ENCODE measurements at places on chromosomes 1 and 21.

GRCh38 chr1:84135341-84135740, 8.7 kb upstream of the PRKACB start:
- no peak for DNase-seq

- DNase-seq: no peak
These were observed 2.1 kb downstream of the CLSTN1 start for GRCh38 chr1:9821710-9822109.

GRCh38 chr21:39518847-39519210, 67.1 kb downstream of the SH3BGR start:
- no peak for DNase-seq

- DNase-seq: no peak
These were observed 20.8 kb downstream of the ACADM start for GRCh38 chr1:75745276-75745675.

DNA sequence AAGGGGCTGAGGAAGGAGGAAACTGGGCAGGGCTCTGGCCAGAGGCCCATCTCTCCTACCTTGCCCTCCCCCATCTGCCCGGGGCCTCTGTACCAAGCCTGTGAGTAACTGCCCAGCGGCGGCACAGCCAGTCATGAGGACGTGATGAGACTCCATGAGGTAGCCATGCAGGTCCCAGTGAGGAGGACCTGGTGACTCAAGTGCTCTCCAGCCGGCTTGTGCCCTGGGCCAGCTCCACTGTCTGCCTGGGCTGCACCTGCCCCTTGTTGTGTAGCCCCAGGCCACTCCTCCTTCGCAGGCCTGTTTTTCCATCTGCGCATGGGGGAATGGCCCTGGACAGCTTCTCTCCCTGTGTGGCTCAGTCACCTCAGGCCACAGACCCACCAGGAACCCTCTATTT, 42.0 kb upstream of the PADI1 start:
- DNase-seq: no peak

GRCh38 chr21:17422931-17423330, 89.9 kb upstream of the CXADR start:
- no peak for DNase-seq

GRCh38 chr1:7912743-7913557, 27.7 kb downstream of the TNFRSF9 start:
- DNase-seq: no peak

- DNase-seq: no peak
These were observed 281.7 kb upstream of the CXADR start for GRCh38 chr21:17231124-17231523.

- DNase-seq: no peak
These were observed 41.4 kb upstream of the TENT5C start for GRCh38 chr1:117564227-117565075.

- no peak for DNase-seq
These were observed 13.4 kb downstream of the DRAXIN start for GRCh38 chr1:11704691-11705475.

DNA sequence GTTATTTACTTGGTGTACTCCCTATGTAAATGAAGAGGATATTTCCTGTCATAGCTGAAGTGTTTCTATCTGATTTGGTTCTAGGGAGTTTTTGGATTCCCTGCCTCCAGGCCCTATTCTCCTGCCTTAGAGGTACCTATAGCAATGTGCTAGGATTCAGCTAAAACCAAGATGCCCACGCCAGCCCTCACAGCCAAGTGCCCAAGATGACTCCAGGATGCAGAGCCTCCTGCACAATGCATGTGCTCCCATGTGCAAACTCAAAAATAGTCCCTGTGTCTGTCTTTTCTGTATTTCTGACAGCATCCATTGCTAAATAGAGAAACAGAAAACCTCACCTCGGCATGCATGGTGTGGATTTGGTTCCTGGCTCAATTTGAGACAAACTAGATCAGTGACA, 887 bp upstream of the TARBP1 start:
- no peak for DNase-seq

DNA sequence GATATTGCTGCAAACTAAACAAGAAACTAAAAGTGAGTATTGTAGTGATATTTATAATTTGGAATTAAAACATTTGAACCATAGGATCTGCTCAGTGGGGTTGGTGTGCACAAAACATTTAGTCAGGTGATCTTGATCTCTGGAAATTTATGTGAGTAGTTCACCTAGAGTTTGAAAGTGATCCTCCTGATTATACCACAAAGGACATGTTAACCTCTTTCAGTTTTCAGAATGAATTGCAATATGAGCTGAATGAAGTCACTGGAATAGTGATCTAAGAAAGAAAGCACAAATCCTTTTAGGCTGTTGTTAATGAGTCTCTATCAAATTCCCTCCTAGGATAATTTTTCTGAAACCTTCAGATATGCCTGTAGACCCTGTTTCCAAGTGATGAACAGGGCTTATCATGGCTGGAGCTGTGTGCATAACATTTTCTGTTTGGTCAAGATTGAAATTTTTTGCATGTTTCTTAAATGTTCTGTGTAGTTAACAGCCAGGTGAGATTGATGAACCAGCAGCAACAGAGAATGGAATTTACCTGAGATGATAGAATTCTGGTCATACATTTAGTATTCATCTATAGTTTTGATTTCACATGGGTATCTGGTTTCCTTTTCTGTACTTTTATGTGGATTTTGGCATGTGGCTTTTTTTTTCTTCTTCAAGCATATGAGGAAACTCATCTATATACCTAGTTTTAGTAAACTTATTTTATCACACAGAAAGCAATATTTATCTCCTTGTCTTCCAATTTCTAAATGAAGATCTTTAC, 25.5 kb downstream of the CDC14A start:
- no peak for DNase-seq

DNA sequence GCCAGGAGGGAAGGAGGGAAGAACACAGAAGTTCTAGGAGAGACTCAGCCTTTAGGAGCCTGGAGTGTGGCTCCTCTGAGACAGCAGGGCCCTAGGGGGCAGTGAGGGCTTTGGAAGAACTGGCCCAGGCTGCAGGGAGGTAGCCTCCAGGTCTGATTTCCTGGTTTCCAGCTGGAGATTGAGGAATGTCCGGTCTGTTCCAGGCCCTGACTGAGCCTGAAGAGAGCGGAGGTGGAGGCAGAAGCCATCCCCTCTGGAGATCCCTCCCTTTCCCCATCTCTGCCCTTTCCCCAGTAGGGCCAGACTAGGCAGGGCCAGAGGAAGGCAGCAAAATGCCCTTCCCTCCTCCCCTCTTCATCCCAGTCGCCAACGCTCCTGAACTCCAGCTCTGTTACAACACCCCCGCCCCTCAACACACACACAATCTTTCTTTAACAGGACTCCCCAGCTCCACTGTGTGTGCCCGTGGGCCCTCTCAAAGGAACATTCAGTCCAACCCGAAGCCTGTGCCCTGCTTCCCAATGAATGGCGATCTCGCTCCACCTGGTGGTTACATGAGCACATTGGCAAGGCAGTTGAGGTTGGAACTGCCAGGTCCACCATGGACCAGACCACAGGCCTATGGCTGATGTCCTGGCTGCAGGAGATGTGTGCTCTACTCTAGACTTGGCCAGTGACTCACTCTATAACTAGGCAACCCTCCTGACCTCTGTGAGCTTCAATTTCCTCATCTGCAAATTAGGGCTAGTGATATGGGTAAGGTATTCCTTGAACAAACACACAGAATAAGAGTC, 32.0 kb downstream of the MAP7D1 start:
- no peak for DNase-seq

GRCh38 chr1:113136476-113136875, 63.5 kb downstream of the LRIG2 start:
- DNase-seq: no peak

- DNase-seq: no peak
These were observed 120.0 kb upstream of the RRP15 start for GRCh38 chr1:218164930-218165700.

DNA sequence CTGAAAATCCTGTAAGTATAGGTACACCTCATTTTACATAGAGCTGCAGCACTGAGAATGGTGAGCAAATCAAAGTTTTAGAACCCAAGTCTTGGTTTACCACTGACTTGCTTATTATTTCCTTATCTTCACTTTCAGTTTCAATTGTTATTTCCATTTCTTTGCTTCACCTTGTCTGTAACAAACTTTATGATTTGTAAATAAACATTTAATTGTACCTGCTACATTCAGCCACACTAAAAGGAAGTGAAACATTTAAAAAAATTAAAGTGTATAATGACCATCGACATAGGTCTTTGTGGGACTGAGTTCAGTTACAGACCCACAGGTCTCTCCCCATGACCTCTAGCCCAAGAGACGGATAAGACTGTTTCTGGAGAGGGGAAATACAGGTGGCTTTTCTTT, 34.4 kb downstream of the LGR6 start:
- no peak for DNase-seq

GRCh38 chr1:20494609-20495311, 8.8 kb upstream of the CAMK2N1 start:
- no peak for DNase-seq

DNA sequence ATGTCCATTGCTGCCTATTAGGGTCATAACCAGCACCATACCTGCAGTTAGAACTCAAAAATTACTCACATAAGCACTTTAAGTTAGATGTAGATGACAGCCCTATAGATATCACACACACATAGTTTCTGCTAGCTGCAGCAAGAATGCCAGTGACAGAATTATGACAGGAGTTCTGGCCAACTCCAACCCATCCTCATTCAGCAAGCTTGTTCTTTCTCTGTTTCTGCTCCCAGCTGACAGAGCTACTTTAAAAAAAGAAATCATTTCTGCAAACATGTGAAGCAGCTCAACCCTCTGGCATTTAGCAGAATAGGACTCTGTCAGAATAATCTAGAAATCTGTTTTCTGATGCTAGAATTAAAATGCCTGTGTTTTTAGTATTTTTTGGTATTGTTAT, 23.8 kb upstream of the OTUD7B start:
- DNase-seq: no peak

DNA sequence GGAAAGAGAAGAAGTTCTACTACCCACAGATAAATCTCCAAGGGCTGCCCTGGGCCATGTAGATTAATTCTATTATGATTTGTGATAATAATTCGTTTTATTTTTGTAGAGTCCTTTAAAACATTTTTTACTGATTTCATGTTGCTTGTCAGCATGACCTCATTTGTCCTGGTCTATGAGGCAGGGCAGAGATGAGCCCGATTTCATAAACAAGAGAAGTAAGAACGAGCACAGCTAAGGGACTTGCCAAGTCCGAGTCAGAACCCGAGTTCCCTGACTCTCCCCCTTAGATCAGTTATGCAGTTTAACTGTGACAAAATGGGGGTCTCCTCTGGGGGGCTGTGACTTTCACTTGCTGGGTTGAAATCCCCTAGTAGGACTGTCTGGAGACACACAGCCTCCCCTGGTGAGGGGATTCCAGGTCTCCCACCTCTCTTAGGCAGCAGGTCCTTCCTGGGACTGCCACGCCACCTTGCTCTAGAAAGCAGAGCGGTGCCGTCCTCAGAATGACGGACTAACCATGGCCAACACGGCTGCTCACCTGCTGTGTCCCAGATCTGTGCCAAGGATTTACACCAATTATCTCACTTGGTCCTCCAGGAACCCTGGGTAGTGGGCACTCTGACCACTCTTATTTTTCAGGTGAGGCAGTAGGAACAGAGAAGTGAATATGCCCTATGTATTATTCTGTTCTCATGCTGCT, 31.0 kb upstream of the SOX13 start:
- no peak for DNase-seq

GRCh38 chr1:185559684-185560331, 174.4 kb upstream of the HMCN1 start:
- no peak for DNase-seq

- DNase-seq: no peak
These were observed 54.4 kb downstream of the ADAMTS5 start for GRCh38 chr21:26912466-26912865.

- DNase-seq: no peak
These were observed 26.7 kb downstream of the SNX7 start for GRCh38 chr1:98688110-98688739.

- DNase-seq: no peak
These were observed 85.4 kb downstream of the CEP350 start for GRCh38 chr1:180040034-180040433.

DNA sequence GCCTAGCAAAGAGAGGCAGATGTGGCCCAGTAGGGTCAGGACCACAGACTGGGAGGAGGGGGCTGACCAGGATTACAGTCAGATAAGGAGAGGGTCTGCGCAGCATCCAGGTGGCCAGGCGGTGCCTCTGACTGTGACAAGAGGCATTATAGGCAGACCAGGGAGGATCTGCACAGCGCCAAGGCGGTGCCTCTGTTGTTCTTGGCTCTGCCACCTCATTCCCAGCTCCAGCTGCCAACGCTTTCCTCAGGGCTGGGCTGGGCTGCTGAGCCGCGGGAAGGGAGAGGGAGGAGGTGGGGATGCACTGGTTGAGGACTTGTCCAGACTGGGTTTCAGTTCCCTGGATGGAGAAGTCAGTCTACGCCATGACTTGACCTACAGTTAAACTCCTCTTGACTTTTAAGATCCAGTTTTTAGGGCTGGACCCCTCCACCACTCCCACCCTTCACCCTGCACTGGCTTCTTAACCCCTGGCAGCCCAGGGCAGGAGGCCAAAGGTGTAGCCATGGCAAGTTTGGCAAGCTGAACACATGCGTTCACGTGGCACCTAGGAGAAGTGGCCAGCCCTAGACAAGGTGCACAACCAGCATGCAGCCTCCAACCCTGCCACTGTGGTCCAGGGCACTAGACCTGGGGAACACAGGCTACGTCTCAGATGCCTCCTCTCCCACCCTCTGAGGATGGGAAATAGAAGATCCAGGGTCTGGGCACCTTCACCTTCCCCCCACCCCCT, 4.5 kb upstream of the CRABP2 start:
- no peak for DNase-seq

GRCh38 chr1:245211035-245211749, 56.4 kb downstream of the KIF26B start:
- DNase-seq: no peak

DNA sequence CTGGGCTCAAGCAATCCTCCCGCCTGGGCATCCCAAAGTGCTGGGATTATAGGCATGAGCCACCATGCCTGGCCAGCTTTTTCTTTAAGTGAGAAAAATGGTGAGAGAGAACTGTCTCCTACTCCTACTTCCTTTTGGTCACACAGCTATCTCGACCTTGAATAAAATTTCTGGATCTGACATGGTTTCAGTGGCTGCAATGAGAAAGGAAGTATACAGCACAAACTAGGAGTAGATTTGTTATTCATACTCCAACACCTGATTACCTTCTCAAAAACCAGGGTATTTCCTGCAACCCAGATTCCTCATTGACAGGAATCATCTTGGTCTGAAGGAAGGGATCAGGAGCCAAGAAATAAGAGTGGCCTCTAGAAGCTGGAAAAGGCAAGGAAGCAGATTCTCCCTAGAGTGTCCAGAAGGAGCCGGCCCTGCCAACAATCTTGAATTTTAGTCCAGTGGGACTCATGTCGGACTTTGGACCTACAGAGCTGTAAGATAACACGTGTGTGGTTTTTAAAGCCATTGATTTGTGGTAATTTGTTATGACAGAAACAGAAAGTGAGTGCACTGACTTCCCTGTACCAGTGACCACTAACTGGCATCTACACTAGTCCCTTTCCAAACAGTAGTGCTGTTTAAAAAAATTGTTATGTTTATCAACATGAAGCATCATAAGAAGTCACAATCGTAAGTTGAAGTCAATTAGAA, 516.6 kb downstream of the SMYD3 start:
- DNase-seq: no peak

All from cortex of kidney (tissue), 1 donor.